ENCODE measurements at places on chromosomes 5 and 9.

- no peak for DNase-seq
These were observed 58.4 kb upstream of the RUSC2 start for GRCh38 chr9:35431467-35431866.

- no peak for DNase-seq
These were observed 21.9 kb downstream of the ANKH start for GRCh38 chr5:14849516-14850294.

DNA sequence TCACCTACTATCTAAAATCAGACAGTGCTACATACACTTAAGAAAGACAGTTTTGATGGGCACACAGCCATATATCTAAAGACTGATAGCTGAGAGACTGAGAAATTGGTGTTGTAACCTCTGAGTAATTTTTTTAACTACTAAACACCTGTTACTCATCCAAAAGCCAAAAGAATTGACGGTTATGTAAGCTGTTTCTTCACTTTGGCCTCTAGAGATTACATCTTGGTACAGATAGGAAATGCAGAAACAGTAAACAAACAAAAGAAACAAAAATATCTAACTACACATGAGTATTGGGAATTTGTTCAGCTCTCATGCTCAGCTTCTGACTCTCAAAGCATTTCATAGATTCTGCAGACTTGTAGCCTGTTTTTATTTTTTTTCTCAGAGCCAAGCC, 152.1 kb upstream of the GAS1 start:
- DNase-seq = no peak

GRCh38 chr9:129496473-129497004, 124.4 kb downstream of the C9orf50 start:
- peak; percentile 38 for DNase-seq

GRCh38 chr5:152503206-152503605, 98.1 kb upstream of the NMUR2 start:
- no peak for DNase-seq

GRCh38 chr9:96509848-96510247, 59.9 kb downstream of the HABP4 start:
- DNase-seq = no peak

DNA sequence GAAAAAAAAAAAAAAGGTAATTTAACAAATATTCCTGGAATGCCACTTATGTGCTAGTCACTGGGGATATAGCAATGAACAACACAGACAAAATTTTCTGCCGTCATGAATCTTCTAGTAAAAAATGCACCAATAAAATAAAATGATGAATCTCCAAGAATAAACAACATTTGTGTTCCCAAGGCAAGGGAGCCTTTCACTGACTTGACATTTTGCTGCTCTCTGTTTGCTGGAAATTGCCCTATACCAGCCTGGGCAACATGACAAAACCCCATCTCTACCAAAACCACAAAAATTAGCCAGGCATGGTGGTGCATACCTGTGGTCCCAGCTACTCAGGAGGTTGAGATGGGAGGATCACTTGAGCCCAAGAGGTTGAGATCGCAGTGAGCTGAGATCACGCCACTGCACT, 64.5 kb upstream of the ERBIN start:
- no peak for DNase-seq

DNA sequence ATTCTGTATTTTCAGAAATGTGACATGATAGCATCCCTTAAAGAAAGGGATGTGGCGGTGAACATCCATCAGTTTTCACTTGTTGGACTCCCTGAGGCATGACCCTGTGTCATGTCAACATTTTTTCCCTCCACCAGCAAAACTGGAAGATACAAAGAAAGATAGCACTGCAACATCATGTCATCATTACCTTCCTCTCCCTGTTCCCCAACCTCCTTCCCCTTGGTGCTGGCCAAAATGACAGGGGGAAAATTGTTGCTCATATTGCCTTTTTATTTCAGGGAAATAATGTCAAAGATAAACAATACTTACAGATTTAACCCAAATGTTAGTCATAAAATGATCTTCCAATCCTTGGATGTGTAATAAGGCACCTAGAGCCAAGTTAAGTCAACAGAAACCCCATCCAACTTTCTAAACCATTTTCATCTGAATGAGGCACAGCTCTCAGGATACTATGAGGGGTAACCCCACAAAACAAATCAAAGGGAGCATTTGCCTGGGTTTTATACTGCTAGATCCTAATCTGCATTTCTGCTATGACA, 644.3 kb downstream of the ACTL7B start:
- no peak for DNase-seq

DNA sequence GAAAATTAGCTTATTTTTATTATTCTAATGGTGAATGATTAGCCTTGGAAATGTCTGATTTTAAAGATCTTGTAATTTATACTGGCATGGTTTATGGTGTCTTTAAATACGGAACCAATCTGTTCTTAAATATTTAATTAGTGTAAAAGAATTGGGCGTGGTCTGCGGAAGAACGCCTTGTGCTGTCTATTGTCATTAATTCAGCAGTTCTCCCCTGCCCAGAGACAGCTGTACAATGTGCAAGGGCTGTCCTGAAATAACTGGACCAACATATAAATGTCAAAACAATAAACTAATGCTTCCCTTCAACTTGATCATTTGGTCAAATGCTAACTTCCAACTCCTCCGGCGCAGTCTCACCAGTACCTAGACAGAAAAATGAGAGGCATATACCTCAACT, 124.3 kb downstream of the CCDC192 start:
- no peak for DNase-seq

GRCh38 chr9:136305804-136306203, 1.9 kb upstream of the CCDC187 start:
- no peak for DNase-seq

- no peak for DNase-seq
These were observed 34.7 kb downstream of the PAEP start for GRCh38 chr9:135596211-135596610.

DNA sequence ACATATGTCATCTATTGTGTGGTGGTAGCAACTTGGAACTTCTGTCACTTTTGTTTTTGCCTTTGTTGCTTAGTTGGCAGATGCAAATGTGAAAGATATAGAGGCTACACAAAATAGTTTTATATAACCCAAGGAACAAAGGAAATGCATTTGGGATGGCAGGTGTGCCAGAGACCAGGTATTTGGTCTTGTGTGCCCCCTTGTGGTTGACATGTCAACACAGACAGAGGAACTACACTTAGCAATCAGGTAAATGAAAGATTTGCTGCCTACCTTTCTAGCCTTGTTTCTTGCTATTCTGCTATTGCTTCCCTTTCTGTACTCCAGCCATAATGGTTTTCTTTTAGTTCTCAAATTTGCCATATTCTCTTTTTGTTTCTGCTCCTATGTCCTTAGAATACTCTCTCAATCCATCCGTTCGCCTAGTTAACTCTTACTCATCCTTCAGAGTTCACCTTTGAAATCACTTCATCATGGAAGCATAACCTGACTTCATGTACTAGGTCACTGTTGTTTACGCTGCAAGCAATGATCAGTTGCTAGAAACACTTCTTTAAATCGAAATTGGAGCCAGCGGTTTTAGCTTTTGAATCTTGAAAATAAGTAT, 119.5 kb downstream of the TRPM3 start:
- DNase-seq = no peak

DNA sequence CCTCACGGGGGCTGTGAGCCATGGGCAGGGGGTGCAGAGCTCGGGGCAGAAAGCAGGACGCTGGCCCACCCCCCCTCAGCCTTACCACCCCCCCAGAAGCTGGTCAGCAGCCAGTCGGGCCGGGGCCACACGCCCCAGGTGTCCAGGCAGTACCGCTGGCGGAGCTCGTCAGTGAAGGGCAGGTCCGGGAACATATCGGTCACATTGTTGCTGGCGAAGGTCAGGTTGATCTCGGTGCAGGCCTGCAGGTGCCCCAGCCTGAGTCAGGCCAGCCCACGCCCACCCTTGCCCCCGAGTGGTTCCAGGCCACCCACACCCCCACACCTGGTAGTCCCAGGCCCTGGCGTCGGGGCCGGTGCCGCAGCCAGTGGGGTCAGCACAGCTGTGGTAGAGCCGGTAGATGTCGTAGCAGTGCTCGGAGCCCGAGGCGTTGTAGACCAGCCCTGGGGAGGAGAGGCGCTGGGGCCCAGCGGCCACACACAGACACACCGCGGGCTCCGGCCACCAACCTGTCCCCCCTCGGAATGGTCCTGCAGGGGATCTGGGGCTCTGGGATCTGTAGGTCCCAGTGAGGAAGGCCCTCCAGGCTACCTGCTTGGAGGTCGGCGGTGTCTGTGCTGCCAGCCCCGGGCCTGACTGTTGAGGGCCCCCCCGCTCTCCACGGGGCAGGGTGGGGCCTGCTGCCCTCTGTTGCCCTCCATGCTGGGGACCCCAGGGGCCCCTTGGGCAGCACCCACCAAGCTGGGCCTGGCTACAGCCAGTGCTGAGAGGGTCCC, 2.6 kb downstream of the DPP7 start:
- DNase-seq = no peak

- DNase-seq = no peak
These were observed 290.5 kb upstream of the RASA1 start for GRCh38 chr5:86977190-86977589.

GRCh38 chr5:158951436-158952247, 148.1 kb downstream of the EBF1 start:
- DNase-seq = no peak

GRCh38 chr9:116928289-116928688, 241.2 kb downstream of the TRIM32 start:
- no peak for DNase-seq

DNA sequence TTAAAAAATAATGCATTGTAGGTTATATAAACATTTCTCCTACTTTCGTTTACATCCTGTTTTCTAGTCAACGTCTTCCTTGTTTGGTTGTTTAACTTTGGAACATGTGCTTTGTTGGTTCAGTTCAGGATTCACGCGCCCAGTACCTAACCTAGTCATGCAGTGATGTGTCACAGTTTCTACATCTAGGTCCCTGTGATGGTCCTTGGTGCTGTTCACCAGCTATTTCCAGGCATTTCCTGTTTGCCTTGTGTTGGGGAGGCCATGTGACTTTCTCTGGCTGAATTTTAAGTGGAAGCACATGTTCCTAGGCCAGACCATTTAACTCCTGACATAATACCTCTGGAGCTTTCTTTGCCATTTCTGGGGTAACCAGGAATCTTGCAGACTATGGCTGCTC, 292.3 kb downstream of the SMARCA2 start:
- no peak for DNase-seq

DNA sequence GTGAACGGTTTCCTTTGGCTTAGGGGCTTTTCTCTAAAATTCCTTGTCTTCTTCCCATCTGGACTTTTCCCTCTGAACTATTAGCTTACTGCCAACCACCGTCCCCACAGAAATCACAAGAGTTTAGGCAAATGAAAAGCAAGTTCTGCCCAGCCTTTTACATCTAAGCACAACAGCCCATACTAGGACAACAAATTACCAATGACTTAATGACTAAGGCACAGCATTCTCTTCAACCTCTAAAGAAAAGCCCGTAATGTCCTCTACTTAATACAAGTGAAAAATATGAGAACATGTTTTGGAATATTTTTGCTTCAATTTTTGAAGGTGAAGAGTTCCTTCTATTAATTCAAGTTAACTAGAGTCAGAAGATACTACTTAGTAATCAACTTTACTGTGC, 1.2 kb downstream of the ZBTB5 start:
- no peak for DNase-seq
